ENCODE measurements at places on chromosomes 7 and 10.

GRCh38 chr7:111780527-111780926 lies 218.2 kb upstream of the IMMP2L start:
- DNase-seq, result no peak

- no peak for DNase-seq
Measured at GRCh38 chr10:123841560-123841959, 50.0 kb downstream of the CPXM2 start.

GRCh38 chr10:74934100-74934812 lies 107.9 kb downstream of the KAT6B start:
- DNase-seq, result no peak

DNA sequence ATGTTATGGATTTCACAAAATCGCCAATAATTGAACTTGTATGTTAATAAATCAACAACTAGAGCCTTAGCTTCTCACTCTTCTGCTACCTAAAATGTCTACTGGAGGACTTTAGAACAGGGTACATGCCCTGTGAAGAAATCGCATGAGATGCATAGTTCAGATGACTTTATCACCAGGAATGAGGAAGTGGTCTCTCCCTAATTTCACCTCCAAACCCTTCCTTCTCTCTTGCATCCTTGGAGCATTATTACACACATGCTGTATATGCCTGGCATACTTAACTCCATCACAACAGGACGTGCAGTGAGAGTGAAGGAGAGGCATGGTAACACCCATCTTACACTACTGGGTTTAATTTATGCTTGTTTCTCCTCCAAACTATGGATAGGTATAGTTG lies 27.8 kb downstream of the RHEB start:
- DNase-seq, result no peak

GRCh38 chr7:21146642-21147423 lies 281.1 kb upstream of the SP4 start:
- no peak for DNase-seq

DNA sequence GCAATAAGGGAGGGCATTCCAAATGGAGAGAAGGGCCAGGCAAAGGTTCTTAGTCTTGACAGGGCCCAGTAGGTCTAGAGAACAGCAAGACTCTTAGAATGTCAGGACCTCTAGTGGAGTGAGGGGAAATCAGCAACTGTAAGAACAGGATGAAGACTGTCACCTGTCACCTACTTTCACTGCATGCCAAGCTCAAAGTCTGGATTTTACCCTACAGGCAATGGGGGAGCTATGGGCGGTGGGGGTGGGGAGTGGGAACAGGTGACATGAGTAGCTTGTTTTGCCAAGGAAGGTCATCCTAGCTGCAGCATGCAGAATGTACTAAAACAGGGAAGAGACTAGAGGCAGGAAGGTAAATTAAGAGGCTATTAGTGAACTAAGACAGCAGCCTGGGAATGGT lies 18.3 kb downstream of the GOT1 start:
- DNase-seq, result no peak

DNA sequence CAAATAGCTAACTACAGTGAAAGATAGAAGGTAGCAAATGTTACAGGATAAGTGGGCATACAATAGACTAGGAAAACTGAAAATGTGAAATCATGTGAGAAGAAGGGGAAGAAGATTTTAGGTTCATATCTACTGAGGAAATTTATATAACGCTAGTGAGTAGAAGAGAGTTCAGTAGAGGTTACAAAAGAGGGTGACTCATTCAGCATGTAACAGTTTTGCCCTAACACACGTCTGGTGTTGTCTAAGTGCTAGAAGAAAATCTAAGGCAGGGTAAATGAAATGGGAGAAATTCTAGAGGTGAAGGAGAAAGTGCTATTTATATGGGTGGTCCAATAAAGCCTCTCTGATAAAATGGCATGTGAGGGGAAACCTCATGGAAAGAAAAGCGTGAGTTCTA lies 731.4 kb upstream of the POT1 start:
- no peak for DNase-seq

- no peak for DNase-seq
Measured at GRCh38 chr10:101280511-101280910, 51.2 kb upstream of the LBX1 start.

- no peak for DNase-seq
Measured at GRCh38 chr10:28503114-28503513, 29.8 kb upstream of the WAC start.

- DNase-seq, result no peak
Measured at GRCh38 chr7:133980804-133981203, 146.3 kb upstream of the LRGUK start.

DNA sequence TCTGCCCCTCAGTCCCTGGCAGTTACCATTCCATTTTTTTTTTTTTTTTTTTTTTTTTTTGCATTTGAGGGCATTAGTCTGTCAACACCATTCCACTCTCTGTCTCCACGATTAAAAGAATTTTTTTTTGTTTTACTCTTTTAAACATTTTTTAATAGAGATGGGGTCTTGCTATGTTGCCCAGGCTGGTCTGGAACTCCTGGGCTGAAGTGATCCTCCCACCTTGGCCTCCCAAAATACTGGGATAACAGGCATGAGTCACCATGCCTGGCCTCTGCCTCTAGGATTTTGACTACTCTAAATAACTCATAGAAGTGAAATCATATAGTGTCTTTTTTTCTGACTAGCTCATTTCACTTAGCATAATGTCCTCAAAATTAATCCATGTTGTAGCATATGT lies 16.5 kb upstream of the CLDN3 start:
- DNase-seq, result no peak

DNA sequence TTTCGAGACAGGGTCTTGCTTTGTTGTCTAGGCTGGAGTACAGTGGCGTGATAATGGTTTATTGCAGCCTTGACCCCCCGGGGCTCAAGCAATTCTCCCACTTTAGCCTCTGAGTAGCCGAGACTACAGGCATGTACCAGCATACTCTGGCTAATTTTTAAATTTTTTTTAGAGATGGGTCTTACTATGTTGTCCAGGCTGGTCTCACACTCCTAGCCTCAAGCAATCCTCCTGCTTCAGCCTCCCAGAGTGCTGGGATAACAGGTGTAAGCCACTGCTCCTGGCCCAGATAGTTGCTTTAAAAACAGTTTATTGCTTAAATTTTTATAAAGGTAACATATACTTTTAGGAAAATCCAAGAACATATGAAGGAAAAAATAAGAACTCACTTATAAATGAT lies 26.3 kb downstream of the NEURL1 start:
- DNase-seq, result no peak

DNA sequence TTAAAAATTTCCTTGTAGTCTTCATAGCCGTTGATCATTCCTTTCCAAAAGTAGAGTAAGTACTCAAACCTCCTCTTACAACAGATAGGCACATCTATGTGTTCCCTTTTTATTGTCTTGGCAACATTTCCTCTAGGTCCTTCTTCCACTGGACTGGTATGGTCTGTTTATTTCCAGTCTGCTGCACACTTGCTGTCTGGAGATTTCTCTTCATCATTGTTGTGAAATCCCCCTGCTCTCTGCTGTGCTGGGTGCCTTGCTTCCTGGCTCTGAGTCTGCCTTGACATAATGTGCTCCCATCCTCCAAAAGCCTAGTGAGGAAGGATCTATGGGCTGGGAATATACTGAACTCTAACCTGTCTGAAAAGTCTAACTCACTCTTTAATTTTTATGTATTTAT lies 545.3 kb upstream of the VSTM2A start:
- DNase-seq, result no peak

- DNase-seq, result no peak
Measured at GRCh38 chr7:157177983-157178381, 39.3 kb downstream of the UBE3C start.

- DNase-seq, result no peak
Measured at GRCh38 chr10:98466861-98467505, 20.2 kb upstream of the HPS1 start.

GRCh38 chr7:110448918-110449317 lies 642.0 kb upstream of the LRRN3 start:
- no peak for DNase-seq

- no peak for DNase-seq
Measured at GRCh38 chr7:135922263-135922662, 54.9 kb downstream of the MTPN start.

DNA sequence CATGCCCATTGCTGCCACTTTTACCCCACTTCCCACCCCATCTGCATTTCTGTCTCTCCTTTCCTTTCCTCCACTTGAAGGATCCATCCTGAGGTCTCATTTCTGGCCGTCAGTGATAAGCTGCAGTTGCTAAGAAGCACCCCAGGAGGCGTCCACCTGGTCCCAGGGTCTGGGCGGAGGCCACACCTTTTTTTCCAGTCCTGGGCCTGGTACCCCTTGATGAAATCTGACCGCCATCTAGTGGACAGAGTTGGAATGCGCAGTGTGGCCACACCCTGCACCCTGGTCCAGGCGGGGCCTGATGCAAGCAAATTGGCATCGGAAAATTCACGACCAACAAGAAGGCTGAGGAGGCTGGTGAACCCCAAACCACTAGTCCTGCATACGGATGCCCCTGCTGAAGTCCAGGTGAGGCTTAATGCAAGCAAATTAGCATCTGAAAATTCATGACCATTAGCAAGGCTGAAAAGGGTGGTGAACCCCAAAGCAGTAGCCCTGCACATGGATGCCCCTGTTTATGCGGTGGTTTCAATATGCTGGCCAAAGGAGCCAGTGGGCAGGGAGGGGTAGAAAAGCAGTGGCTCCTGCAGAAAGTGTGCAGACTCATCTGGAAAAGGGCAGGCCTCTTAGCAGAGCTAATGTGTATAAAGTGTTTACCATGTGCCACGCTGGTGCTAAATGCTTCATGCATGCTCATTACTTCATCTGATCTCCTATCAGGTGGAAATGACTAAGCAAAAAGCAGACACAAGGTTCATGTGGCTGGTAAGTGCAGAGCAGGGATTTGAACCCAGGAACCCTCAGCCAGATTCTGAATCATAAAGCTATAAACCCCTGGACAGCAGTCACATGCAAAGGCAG lies 43.2 kb downstream of the GPAM start:
- peak; percentile 31 for DNase-seq

GRCh38 chr10:101839416-101840063 lies 4.1 kb downstream of the KCNIP2 start:
- DNase-seq, result no peak

DNA sequence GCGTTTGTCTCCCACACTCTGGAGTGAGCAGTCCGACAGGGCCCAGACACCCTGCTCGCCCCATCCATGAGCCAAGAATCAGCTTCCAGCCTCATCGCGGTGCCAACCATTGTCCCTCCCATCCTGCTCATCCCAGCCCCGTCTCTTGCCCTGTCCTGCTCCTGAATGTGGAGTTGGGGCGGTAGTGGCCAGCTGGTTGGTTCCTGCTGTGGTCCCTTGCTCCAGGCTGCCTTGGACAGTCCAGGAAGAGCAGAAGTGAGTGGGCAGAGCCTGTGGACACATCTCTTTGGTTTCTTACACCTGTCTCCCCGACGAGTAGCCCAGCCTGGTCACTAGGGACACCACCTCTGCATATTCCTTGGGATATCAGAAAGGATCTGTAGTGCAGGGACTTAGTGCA lies 63.9 kb downstream of the CDH23 start:
- DNase-seq, result no peak
